ENCODE measurements at places on chromosomes 7 and 10.

DNA sequence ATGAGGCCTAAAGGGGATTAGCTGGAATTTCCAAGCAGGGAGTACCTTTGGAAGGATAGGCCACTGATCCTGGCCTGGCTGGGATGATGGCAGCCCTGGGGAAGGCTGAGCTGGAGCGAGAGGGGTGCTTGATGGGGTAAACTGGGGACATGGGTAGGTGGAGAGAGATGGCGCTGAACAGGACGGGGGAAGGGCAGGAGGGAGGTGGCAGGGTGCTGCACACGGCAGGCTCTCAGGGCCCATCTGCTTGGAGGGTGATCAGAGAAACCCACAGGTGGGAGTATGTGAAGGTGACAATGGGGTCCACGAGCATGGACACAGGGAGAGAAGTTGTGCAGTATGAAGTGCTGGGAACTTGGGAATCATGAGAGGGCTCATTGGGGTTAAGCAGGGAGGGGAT is 10.3 kb downstream of the MAT1A start:
- DNase-seq, result no peak

DNA sequence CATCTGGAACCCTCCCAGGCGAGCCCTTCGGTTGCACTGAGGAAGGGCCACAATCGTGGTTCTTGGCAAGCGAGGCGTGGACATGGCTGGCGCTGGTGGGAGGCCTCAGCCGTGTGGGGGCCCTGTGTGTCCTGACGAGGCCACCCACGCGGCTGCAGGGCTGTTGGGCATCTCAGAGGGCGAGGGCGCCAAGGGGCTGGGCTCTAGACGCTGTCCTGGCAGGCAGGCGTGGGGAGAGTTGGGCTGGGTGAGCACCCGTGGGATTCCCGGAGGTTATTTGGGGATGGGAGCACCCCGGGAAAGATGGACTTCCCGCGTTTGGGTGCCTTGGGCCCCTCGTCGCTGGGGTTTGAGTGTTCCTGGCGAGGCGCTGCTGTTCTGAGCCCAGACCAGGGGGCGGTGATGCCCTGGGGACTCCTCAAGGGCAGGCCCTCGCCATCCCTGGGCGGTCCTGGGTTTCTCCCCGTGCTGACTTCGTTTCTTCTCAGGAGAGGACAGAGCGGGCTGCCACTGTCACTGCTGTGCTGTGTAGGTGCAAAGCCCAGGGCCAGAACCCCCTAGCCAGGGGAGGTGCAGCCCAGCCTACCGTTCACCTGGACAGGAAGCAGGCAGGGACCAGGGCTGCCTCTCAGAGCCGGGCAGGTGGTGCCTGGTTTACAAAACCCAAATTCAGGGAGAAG is 87.2 kb downstream of the DNAJB6 start:
- DNase-seq, result no peak

DNA sequence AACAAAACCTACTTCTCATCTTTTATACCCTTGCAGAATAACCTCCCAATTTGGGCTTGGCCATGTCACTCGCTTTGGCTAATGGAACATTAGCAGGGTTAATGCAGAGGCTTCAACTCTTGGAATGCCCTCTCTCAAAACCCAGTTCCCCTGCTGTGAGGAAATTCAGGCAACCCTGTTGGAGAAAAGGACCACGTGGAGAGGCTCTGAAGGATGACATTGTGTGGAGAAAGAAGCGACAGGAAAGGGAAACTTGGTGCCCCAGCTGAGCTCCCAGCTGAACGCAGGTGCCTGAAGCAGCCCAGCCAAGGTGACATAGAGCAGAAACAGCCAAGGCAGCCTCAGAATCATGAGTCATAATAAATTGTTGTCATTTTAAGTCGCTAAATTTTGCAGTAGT is 214.2 kb upstream of the GHITM start:
- DNase-seq, result no peak

DNA sequence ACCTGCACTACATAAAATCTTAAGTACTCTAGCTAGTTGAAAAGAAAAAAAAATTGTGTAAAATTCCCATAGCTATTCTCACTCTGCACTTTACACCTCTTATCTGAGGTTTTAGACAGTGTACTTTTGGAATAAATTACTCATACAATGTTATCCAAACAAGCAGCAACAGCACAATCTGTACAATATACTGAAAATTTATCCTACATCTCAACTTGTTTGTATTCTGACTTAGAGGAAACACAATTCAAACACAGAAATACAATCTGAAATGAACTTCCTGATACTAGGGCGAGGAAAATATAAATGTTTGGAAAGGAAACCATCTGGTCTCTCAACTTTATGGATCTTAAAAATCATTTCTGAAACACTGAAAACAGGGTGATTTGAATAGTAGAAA is 381.7 kb downstream of the THSD7A start:
- DNase-seq, result no peak

DNA sequence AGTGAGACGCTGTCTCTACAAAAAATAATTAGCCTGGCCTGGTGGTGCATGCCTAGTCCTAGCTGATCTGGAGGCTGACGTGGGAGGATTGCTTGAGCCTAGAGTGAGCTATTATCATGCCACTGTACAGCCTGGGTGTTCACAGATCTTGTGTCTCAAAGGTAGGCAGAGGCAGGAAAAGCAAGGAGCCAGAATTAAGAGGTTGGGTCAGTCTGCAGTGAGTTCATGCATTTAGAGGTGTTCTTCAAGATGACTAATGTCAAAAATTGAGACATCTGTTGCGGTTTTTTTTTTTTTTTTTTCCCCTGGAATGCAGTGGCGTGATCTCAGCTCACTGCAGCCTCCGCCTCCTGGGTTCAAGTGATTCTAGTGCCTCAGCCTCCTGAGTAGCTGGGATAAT is 5.4 kb downstream of the PPIA start:
- no peak for DNase-seq

DNA sequence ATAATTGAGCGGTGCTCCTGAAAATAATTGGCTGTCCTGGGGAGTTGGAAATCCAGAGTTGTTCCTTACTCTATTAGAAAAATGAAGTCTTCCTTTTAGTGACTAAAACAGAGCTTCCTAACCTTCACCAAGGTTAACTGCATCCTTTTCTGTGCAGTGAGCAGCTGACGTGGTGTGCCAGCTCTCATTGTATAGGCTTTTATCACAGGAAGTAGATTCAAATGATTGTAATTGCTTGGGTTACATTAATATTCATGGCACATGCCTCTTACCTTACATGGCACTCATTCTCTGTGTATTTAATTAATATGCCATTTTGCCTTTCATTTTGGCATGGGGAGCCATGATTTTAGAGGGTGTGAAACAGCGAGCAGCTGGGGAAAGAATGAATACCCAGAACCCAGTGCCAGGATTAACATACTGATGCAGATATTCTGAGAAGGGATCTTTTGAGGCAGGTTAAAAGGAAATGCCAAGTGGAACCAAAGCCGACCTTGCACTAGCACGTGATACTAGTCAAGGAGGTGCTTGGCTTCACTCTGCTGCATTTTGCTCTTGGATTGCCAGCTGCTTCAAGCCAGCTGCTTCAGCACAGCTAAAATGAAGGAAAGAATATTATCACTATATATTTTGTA is 115.3 kb downstream of the ST7 start:
- no peak for DNase-seq

- DNase-seq, result peak; percentile 68
These were observed 61.0 kb downstream of the MPP7 start for GRCh38 chr10:28241741-28242399.

DNA sequence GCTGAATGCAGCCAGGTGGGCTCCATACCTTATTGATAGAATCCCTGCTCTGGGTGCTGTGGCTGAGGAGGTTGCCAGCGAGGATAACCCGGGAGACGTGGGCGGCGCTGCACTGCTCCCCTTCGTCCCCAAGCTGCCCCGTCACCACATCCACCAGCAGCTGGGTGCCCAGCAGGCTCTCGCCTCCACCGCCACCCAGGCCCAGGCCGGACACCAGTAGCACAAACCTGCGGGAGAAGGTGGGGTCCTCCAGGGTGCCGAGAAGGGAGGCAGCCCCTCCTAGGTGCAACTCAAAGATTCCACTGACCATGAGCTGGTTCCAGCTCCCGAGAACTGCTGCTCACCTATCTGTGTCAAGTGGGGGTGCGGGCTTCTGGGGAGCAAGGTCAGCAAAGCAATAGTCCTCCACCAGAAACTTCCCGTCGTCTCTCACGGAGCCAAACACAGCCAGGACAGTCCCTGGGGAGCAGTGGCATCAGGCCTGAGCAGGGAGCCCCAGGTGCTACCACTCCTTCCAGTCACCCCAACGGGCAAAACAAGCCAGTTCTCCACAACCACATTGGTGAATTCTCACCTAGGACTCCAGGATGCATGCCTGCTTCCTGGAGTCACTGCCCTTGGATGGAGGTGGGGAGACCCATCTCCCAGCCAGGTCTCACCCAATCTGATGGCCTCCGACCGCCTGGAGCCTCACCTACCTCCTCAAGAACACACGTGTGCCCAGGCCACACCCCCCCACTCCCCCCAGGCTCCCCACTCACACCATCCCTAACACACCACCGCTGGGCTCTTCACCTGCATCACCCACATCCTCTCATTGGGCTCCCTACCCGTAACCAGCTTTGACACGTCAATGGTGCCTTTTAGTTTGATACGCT is 6.3 kb downstream of the POLD2 start:
- DNase-seq, result no peak

- DNase-seq, result no peak
These were observed 337.8 kb downstream of the SORCS1 start for GRCh38 chr10:106826716-106827115.

DNA sequence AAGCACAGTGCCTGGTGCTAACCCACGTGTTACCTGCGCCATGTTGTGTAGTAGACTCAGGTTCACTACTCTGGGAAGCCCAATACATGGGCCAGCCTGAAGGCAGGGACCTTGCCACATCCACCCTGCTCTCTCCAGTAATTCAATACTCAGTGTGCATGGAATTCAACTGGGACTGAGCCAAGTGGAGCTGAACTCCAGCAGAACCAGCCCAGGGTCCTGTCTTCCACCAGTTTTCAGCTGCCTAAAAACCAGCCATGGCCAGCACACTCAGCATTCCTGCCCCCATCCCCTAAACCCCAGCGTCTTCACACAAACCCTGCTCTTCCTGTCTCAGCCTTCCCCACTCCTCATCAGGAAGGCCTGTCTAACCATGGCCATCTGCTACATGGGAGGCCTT is 15.4 kb downstream of the FGF8 start:
- DNase-seq, result no peak

DNA sequence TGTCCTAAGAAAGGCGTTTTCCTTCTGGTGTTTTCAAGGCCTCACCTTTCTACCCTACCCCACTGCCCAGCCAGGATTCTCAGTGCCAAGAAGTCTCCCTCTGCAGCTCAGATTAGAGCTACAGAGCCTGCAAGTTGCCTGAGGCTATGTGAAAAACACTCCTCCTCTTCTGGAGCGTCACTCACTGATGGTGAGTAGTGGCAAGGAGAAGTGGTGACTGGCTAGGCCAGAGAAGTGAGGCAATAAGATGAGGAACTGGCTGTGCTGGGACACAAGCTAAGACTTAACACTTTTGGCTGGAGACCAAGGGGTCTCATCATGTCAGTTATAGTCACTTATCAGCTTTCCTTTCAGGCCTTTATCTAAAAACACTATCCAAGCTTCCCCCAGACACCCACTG is 86.7 kb upstream of the PRKAR2B start:
- DNase-seq, result no peak

GRCh38 chr10:7559386-7559785 is 107.4 kb downstream of the ITIH5 start:
- no peak for DNase-seq

GRCh38 chr7:156015237-156016020 is 203.2 kb upstream of the SHH start:
- DNase-seq, result no peak

DNA sequence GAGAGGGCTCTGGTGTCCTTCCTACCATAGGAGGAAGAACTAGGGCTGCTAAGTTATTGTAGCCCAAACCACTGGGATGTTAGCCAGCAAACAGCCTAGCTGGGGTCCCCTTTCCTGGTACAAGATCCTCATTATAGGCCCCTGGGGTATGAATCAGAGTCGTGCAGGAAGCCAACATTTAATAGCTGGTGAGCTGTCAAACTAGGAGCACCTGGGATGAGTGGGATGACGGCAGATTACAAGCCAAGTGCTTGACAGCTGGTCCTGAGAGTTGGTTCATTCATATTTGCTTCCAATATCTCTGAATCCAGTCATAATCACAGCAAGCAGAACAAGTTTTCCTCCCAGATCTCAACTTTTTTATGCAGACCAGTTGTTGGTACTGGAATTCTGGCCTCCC is 25.1 kb upstream of the DNAJB12 start:
- DNase-seq, result no peak

- DNase-seq, result no peak
These were observed 36.0 kb upstream of the GLI3 start for GRCh38 chr7:42272793-42273665.

DNA sequence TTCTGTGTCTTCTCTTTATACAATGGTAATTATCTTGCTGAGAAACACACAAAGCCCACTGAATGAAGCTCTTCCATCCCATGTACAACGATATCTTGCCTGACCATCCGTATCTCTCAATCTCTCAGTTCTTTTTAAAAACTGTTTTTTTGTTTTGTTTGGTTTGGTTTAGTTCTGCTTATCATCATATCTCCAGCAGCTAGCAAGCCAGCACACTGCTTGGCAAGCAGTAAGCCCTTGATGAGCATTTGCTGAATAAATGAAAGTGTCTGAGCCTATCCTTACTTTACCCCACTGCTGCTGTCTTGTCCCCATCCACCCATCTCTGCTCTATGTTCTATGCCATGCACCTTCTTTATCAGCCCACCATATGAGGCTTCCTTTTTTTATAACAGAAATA is 34.2 kb downstream of the ITGB1 start:
- no peak for DNase-seq

- no peak for DNase-seq
These were observed 116.8 kb upstream of the INHBA start for GRCh38 chr7:41819645-41820044.

DNA sequence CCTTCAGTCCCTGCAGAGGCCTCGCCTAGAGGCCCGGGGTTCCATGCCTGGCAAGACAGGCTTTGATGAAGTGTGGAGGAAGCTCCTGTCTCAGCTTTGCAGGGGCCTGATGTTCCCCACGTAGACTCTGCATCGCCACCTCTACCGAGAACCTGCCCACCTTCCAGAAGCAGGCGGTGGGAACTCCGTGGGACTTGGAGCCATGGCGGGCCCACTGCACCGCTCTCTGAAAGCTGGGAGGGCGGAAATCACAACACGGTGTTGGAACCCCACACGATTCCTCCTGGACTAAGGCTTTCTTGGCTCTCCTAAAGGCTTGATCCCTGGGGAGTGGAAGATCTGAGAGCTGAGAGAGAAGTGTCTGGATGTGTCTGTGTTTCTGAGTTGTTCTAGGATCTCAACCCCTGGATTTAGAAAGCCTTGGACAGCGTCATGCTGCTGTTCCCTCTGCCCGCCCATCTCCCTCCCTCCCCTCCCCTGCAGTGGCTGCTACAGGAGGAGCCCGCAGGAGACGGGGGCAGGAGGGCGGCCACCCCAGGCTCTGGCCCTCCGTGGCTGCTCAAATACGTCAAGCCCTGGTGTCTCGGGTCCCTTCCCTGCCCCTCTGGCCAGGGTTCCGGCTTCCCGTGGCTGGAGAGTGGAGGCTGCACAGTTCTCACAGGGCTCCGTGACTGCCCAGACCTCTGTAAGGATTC is 79.7 kb downstream of the VIPR2 start:
- DNase-seq, result no peak

Measured in MM.1S (cell line).